ENCODE measurements at places on chromosomes 1 and 21.

DNA sequence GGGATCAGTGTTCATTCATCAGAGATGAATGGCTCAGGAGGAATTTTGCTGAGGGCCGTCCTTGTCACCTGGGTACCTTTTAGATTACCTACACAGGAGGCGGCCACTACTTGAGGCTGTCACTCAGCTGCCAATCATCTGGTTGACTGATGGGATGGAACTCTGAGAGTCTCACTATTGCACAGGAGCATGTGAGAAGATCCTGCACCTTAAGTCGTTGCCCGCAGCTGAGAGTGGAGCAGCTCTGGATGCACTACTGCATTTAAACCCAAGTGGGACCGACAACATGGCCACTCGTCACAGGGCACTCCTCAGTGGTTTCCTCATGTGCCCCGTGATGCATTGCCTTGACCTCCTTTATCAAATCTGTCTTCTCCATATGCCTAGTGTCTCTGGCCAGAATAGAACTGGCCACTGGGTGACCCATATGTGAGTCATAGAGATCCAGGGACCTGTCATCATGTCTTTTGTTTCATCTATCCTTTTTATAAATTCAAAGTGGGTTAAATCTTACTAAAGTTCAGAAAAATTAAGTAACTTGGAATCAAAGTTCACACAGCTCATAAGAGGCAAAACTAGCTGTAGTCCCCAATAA lies 165.5 kb downstream of the ZSCAN20 start:
- DNase-seq: no peak

- no peak for DNase-seq
Measured at GRCh38 chr1:21381354-21381753, 58.6 kb upstream of the NBPF3 start.

DNA sequence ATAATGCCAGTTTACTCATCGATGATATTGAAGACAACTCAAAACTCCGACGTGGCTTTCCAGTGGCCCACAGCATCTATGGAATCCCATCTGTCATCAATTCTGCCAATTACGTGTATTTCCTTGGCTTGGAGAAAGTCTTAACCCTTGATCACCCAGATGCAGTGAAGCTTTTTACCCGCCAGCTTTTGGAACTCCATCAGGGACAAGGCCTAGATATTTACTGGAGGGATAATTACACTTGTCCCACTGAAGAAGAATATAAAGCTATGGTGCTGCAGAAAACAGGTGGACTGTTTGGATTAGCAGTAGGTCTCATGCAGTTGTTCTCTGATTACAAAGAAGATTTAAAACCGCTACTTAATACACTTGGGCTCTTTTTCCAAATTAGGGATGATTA lies 13.7 kb downstream of the GGPS1 start:
- no peak for DNase-seq

DNA sequence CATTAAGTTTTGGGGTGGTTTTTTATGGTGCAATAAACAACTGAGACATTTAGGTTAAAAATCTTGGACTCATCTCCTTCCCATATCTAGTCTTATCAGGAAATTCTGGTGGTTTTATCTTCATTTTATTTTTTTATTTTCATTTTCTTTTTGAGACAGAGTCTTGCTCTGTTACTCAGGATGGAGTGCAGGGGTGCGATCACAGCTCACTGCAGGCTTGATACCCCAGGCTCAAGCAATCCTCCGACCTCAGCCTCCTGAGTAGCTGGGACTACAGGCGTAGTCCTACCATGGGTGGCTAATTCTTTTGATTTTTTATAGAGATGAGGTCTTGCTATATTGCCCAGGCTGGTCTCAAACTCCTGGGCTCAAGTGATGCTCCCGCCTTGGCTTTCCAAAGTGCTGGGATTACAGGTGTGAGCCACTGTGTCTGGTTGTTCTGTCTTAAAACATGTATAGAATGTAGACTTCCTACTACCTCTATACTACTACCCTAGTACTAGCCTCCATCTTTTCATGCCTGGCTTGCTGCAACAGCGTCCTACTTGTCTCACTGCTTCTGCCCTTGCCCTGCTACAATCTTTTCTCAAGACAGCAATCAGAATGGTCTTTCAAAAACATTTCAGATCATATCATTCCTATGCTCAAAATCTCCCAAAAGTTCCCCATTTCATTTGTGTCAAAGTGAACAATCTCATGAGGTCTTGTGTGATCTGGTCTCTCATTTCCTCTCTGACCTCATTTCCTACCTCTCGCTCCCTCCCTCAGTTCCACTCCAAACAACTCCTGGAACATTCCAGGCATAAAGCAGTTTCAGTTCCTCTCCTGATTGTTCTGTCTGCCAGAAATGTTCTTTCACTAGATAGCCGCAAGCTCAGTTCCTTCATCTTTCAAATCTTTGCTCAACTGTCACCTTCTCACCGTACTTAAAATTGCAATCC lies 5.9 kb upstream of the FCGR2A start:
- no peak for DNase-seq

DNA sequence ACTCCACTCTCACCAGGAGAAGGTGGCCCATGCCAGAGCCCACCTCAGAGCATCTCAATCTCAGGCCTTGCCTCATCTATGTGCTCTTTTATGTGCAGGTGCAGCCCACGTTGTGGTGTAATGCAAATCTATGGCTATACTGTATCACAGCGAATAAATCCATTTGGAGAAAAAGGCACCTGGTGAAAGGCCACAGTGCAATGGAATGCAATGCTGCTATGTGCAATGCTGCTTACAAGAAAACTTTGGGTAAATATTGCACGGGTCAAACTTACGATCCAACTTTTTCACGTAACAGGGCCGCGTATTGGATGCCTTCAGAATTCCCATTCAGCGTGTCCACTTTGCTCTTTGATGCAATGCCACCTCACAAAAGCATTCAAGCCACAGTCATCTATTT lies 13.5 kb downstream of the ZBTB18 start:
- no peak for DNase-seq

DNA sequence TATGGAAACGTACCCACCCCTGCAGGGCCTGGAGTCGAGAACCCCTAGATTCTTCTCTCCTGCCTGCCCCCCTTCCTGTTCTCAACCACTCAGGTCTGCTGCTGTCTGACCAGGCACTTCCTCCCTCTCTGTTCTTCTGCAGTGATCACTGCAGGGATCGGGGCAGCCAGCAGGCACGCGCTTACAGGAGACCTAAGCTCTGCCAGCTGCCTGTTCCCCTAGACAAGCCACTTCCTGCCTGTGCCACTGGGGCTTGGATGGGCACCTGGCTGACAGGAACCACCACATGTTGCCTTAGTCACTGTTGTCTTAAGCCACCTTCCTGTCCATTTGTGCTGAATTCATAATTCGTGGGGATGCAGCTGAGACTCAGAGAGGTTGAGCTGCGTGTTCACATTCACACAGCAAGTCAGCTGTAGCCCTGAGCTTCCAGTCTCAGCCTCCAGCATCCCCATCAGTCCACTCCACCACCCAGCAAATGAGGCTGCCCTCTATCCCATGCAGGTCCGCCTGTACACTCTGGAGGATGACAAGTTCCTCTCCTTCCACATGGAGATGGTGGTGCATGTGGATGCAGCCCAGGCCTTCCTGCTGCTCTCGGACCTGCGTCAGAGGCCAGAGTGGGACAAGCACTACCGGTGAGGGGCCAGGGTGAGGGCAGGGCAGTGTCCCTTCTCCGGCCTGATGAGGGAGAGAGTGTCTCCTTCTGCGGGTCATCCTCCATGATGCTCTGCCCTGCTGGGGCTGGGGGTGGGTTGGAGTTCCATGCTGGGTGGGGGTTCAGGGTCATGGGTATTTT lies 18.6 kb downstream of the FAM151A start:
- no peak for DNase-seq

DNA sequence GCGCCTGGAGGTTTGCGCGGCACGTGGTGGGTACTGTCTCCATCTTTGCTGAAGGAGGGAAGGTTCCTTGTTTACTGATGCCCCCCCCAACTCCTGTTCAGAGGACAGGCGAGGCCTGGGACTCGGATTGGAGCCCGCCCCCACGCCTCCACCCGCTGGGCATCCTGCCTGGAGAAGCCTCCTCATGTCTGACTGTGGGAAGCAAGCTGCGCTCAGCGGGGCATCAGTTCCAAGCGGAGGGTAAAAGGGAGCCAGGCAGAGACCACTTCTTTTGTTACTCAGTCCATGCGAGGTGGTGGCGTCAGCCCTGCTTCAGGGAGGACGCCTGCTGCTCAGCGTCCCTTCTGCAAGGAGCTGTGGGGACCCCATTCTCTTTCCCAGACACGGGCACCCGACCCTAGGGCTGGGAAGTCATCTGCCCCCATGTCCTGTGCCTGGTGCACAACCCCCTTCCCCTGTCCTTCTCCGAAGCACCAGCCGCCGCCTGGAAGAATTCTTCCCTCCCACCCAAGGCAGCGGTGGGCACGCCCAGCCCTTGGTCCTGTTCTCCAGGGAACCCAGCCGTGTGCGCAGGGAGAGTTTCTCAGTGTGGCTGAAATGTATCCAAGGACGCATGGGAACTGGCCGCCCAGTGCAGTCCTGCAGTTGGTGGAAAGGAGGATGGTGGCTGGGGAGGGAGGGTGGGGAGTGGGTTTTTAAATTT lies 414.0 kb downstream of the CAMTA1 start:
- no peak for DNase-seq

GRCh38 chr1:28249013-28249865 lies 10.1 kb upstream of the SESN2 start:
- no peak for DNase-seq

DNA sequence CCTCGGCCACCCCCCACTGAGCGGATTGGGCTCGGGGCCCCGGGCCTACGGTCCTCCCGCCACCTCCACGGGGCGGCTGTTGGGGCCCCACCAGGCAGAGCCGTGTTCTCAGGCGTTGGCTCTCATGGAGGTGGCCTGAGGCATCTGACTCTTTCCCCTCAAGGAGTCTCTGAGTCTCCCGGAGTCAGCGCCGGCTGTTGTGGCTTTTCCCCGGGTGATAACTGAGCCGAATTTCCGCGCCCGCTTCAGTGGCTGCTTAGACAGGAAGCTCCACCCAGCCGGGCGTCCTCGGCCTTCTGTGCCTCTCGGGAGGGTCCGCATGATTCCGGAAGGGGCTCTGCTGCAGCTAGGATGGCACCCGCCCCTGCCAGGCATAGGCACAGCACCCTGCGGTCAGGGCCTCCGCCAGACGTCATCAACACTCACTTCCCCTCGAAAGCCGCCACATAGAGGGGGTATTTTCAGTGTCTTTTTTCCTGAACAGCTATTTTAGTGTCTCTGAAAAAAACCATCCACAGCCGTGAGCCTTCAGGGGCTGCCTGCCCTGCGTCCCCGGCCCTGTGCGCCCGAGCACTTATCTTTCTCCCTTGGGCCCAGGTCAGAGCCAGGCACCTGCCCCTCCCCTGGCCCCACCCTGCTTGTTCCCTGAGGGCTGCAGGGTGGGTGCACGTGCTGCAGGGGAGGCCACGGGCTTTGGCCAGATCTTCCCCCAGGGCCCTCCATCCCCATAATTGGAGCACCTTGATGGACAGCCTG lies 72.9 kb downstream of the SKI start:
- no peak for DNase-seq

DNA sequence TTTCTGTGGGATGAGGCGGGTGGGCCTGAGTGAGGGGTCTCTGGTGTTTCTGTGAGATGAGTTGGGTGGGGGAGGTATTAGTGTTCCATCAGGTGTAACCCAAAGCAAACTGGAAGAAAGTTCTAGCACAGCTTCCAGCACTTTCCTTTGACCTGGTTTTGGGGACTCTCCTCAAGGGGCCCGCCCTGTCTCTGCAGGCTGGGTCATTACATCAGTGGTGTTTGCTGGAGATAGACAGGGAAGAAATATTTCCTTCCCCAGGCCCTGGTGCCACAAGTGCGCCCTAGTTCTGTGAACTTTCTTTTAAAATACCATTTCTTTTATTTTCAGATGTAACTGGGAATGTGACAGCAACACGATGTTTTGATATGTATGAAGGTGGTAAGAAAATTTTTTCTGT lies 16.5 kb upstream of the MX2 start:
- DNase-seq: no peak

- DNase-seq: no peak
Measured at GRCh38 chr21:42279341-42279871, 35.8 kb downstream of the TFF3 start.

- DNase-seq: no peak
Measured at GRCh38 chr1:96962751-96963211, 241.2 kb downstream of the PTBP2 start.

DNA sequence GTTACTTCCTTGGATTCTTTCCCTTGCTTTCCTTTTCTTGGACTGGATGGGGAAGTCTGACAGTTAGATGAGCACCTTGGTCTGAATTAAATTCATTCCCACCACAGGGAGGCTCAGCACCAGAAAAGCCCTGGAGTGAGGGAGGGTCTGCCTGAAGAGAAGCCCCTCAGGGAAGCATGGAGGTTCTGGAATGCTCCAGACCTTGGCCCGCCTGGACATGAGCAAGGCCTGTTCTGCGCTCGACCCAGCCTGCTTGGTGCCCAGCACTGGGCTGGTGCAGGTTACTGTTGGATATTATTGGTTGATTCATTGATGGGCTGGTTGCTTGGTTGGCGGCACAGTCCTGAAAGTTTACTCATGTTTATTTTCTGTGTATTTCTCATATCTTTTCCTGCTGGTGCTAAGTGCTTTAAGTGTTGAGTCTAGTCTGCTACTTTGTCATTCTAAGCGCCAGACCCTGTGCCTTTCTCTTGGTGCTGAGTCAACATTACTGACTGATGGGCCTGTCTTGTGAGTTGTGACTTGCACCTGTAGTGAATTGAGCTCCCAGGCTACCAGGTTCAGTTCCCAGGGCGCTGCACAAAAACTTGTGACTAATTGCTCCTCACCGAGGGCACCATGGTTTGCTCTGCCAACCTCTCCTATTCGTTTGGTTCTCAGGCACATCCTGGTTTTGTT lies 538.5 kb downstream of the KIF26B start:
- DNase-seq: no peak

GRCh38 chr1:154846565-154847442 lies 23.3 kb downstream of the KCNN3 start:
- DNase-seq: no peak

- DNase-seq: no peak
Measured at GRCh38 chr1:153025797-153026196, 5.2 kb upstream of the SPRR1B start.

- no peak for DNase-seq
Measured at GRCh38 chr1:193060938-193061337, 1.5 kb downstream of the RO60 start.

GRCh38 chr1:15543589-15544568 lies 17.2 kb downstream of the DNAJC16 start:
- DNase-seq: no peak

DNA sequence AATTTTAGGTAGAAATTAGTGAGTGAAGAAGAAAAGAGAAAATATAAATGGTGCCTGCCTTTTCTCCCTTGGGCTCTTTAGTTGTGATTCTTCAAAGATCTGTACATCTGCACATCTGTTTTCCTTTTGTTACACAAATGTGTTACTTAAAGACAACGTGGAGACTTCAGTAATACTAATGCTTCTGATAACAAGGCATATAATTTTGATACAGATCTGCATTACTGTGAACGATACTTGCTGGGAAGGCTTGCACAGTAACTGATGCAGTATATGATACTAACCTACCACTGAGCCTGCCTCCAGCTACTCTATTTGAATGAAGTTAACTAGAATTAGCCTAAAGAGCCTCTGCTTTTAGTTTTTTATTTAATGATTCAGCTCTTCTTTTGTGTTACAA lies 244.6 kb downstream of the COL11A1 start:
- DNase-seq: no peak
